ENCODE measurements at places on chromosomes 11 and 22. TPM values are rescaled to one million over a fixed set of nuclear protein-coding genes. Genes with fewer than 3 reads are reported as not detected.
A peak's percentile ranks its signal among the peaks of the same experiment; 100 is the strongest.

- DNase-seq = no peak
These were observed 12.6 kb upstream of the VSIG10L2 start for GRCh38 chr11:125933030-125933813.

DNA sequence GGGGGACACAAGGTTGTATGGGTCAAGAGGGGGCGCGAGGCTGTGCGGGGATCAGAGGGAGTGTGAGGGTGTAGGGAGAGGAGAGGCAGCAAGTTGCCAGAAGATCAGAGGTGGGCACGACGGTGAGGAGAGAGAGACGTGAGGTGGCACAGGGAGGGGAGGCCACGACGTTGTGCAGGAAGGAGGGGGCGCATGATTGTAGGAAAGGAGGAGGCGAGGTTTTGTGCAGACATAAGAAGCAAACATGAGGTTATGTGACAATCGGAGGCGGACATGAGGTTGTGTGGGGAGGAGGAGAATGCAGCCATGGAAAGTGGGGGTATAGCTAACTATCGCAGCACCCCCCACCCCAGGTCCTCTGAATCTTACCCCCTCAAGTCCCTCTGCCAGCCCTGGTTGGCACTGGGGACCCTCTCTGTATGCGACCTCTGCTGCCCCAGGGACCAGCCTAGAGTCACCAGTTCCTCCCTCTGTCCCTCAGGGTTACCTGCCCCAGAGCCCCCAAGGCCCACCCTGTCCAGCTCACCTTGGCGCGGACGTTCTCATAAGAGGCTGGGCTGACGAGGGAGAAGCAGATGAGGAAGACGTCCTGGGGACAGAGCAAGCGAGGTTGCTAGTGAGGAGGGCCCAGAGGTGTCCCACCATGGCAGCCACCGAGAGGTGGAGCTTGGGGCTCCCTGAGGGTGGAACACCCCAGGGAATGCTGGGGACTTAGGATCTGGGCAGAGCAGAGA, 12.5 kb downstream of the RAC2 start:
- DNase-seq = no peak

DNA sequence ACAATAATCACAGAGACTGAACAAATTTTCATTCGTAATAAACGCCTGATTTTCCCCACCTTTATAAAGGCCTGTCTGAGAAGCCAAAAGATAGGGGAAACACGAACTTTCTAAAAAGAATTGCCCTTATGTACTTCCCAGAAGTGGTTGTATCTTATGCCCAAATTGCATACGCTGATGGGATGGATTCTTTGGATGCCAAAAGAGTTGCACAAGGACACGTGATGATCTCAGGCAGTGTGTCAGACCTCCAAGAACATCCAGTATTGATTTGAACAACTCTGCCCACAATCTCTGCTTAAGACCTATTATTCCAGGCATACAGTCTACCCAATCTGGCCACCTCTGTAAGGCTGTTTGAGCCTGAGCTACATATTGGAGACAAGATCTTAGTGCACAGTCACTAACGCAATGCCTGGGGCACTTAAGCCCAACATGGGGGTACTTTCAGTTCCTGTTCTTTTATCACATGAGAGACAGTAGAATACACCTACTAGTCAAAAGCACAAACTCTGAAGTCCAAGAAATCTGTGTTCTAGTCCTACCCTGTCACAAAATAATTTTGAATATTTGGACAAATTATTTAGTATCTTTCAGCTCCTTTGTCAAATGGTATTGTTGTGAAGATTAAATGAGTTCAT, 38.9 kb downstream of the OR10A6 start:
- DNase-seq = no peak

DNA sequence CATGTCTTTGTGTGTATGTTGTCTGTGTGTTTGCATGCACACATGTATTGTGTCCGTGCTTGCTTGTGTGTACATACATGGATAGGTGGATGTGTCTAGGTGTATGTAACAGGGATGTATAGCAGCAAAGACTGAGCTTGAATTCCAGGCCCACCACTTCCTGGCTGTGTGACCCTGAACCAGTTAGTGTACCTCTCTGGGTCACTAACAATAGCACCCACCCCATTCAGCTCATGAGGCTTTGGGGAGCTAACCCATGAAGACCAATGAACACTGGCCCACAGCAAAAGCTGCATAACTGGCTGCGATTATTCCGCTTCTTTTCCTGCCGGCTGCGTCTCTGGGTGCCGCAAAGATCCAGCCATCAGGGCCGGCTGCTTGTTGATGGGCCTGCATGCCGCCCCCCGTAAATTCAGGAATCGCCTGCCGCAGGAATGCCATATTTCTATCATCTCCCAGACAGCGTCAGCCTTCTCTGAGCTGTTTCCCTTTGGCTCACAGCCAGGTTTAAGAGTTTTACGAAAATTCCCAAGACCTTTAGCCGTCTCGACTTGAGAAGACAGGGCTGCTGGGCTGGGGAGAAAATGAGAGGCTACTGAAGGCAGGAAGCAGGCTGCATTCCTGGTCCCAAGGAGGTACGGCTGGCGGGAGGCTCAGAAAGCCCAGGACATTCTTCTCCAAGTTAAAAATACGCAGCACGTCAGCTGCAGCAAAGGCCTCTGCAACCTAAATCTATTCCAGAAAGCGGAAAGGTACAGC, 224.6 kb downstream of the MN1 start:
- DNase-seq = no peak

DNA sequence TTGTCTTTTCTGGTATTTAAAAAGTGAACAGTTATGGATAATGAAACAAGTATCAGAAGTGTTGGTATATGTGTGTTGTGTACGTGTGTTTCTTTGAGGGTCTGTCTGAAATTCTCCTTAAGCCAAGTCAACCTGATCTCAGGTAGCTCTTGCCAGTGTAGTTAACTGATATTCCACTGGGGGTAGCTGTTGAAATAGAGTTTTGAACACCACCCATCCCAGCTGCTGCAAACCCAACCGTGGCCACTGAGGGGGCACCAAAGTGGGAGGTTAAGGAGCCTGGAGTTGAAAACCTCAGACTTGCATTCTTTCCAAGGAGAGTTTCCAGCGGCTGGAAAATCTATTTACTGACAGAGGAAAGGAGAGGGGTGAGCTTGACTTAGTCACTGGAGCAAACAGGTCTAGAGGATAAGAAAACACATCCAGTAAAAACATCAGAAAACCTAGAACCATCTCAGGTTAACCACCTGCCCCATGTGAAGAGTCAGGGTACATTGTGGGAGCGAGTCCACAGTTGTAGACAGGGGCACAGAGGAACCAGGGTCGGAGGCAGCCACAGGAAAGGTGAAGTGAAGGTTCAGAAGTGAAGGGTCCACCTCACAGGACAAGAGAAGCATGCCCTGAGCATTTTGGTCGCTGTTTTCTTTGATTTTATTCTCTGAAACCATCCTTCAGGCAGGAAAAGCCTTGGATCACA, 8.8 kb upstream of the CUL5 start:
- DNase-seq = no peak

GRCh38 chr11:44381261-44381660, 71.3 kb upstream of the ALX4 start:
- peak; percentile 59 for DNase-seq

DNA sequence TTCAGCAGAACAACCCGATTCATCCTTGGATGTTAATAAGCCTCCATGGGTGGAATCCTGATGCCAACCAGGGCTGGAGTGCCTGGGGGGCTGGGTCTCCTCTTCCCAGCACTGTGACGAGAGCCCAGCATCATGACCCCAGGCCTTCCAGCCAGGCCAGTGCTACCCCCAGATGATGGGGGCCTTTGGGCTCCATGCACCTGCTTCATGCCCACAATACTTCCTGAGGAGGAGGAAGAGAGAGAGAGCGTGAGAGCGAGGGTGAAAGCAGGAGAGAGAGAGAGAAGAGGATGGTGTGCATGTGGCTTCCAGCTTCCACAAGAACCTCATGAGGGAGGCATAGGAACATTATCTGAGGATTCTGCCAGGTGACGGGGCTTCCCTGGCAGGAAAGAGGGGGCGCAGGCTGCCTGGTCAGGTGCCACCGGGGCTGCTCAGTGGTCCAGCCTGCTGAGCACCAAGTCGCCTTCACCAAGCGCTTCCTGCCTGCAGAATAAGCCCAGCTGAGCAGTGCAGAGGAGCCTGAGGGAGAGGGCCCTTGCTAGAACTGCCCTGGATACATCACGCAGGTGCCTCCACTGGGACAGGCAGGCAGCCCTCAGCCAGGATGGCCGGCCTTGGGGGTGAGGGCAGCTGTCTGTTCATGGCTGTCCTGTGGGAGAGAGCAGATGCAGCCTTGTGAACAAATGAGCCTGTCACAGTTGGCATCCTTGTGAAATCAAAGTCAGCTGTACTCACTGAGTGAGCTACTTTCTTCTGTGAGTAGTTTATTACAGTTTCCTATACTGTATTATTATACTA, 243.3 kb upstream of the B3GAT1 start:
- DNase-seq = peak; percentile 82

DNA sequence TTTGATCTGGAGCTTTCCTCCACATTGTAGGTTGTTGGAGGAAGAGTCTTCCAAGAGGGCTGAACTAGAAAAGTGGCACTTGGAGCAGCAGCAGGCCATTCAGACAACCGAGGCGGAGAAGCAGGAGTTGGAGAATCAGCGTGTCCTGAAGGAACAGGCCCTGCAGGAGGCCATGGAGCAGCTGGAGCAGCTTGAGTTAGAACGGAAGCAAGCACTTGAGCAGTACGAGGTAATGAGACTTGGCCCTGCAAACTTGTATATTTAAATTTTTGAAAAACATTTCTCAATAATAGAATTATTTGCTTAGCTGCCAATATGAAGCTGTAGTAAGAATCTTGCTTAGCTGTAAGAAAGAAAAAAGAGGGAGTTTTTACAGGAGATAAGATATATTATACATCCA, 84.0 kb downstream of the SWAP70 start:
- DNase-seq = no peak

GRCh38 chr11:70883973-70884623, 368.3 kb downstream of the SHANK2 start:
- DNase-seq = no peak

DNA sequence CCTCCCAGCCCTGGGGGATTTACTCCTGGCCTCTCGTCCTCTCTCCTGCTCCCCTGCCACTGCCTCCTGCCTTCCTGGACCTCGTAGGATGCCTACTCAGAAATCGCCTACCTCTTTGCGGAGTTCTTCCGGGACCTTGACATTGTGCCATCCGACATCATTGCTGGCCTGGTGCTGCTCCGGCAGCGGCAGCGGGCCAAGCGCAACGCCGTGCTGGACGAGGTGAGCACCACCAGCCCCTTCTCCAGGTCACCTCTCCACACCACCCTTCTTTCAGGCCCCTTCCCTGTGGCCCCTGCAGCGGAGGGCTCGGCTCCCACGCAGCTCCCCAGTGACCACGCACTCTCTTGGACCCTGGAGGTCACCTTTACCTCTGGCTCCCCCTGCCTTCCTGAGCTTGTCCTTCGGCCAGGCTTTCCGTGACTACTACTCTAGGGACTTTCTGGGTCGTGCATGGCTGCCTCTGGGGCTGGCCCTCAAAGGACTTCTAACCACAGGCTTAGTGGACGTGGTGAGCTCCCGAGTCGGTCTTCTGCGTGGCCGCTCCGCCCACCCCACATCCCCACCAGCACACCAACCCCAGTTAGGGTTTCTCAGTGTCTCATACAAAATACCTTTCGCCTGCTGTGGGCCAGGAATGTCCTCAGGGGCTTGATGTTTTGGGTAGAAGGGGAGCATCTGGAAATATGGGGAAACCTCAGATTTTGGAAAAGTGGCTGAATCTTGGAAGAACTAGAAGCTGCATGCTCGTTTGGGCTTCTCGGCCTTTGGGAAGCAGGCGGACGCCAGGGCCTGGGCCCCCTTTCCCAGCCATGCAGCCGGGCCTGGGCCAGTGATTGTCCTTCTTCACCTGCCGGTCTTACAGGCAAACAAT, 24.1 kb upstream of the MYRF start:
- no peak for DNase-seq

GRCh38 chr11:39174196-39174595, 2285.3 kb downstream of the LRRC4C start:
- no peak for DNase-seq

GRCh38 chr22:37618674-37619073, 10.0 kb downstream of the GGA1 start:
- no peak for DNase-seq

GAL gene
- 1.4 TPM for total RNA-seq

SCGB2A2 gene
- total RNA-seq = not detected

OR52N1 gene
- total RNA-seq = 1.00 TPM

BATF2 gene
- 2.1 TPM for total RNA-seq

NKAPD1 gene
- 13.6 TPM for total RNA-seq

CAPN5 gene
- total RNA-seq = 5.1 TPM

Measured in mesenteric fat pad (tissue), 1 donor.